ENCODE measurements at places on chromosomes 6 and 20.

- DNase-seq = peak; percentile 63
Measured at GRCh38 chr6:160088069-160088783, 33.4 kb upstream of the SLC22A1 start.

- peak; percentile 67 for DNase-seq
Measured at GRCh38 chr6:34284563-34285447, 36.0 kb upstream of the SMIM29 start.

DNA sequence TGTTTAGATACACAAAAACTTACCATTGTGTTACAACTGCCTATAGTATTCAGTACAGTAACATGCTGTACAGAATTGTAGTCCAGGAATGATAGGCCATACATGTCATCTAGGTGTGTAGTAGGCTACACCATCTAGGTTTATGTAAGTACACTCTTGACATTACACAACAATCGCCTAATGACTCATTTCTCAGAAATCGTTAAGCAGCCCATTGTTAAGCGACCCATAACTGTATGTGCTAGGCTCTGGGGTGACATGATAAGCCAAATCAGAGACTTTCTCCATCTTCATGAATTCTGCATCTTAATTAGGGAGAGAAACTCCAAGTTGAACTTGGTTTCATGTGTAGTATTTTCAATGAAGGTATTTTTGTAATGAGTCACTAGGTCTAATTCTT is 17.2 kb downstream of the STK35 start:
- DNase-seq = no peak

DNA sequence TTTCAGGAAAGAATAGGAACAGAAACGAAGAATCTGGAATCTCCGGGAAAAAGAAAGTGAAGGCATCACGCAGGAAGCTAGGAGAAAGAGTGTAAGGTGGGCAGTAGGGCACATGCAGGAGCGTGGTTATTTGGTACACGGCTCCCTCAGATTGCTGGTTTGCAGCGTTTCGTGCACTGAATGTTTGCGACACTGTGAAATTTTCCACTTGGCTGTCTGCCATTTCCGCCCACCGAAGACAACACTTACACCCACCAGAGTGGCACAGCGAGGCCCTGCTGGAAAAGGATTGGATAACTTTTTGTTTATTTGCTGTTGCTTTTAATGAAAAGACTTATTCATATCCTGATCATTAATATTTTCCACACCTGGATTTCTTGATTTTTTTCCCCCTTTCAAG is 248.3 kb downstream of the GMPR start:
- DNase-seq = no peak

GRCh38 chr6:51459958-51460357 is 627.5 kb downstream of the PKHD1 start:
- DNase-seq = no peak

- DNase-seq = no peak
Measured at GRCh38 chr6:164845773-164846172, 463.6 kb downstream of the C6orf118 start.

GRCh38 chr6:25623879-25624278 is 28.1 kb upstream of the SCGN start:
- DNase-seq = no peak

GRCh38 chr6:169913096-169913638 is 161.7 kb downstream of the ERMARD start:
- no peak for DNase-seq

DNA sequence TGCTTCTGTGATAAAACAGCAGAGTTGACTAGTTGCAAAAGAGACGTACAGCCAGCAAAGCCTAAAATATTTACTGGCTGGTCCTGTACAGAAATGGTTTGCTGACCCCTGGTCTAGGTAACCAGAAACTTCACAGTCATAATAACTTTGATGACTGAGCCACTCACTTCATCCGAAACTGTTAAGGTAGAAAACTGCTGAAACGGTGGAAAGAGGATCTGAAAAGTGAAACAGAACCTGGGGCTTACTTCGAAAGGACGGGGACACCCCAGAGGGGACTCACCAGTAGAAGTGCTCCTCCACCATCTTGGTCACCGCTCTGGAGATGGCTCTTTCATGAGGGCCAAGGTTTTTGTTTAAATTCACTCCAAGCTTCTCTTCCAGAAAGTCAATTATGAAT is 16.4 kb downstream of the FAXC start:
- DNase-seq = no peak

DNA sequence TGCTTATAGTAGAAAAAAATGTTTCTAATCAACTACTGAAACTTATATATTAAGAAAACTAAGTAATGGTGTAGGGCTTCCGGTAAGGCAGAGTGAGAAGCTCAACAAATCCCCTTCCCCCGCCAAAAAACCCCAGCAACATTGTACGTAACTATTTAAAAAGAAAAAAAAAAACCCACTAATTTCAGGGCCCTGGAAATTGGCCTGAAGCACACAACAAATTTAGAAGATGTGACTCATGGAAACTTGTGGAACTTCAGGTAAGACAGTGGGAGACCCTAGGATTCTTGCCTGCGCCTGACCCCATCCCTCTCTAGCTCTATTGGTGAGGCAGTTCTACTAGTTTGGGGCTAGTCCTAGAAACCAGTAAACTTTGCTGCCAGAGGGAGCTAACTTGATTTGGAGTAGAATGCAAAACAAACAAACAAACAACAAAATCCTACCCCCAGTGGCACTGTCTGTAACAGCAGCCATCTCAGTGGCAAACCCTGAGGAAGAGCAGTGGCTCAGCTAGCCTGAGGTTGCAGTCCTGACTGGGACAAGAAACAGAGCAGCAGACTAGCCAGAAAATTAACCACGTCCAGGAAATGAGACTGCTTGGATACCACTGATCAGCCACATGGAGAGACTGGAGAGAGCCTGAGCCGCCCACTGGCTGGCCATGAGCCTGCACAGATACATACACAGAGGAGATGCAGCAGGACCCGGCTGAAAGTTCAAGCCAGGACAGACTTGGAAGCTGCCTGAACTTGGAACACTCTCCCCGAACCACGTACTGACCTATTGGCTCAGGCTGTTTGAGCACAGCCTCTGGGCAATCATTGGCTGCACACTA is 135.1 kb downstream of the TBXT start:
- no peak for DNase-seq

- no peak for DNase-seq
Measured at GRCh38 chr6:163712566-163712961, 298.0 kb downstream of the QKI start.

- no peak for DNase-seq
Measured at GRCh38 chr6:34473967-34474366, 8.1 kb downstream of the PACSIN1 start.

DNA sequence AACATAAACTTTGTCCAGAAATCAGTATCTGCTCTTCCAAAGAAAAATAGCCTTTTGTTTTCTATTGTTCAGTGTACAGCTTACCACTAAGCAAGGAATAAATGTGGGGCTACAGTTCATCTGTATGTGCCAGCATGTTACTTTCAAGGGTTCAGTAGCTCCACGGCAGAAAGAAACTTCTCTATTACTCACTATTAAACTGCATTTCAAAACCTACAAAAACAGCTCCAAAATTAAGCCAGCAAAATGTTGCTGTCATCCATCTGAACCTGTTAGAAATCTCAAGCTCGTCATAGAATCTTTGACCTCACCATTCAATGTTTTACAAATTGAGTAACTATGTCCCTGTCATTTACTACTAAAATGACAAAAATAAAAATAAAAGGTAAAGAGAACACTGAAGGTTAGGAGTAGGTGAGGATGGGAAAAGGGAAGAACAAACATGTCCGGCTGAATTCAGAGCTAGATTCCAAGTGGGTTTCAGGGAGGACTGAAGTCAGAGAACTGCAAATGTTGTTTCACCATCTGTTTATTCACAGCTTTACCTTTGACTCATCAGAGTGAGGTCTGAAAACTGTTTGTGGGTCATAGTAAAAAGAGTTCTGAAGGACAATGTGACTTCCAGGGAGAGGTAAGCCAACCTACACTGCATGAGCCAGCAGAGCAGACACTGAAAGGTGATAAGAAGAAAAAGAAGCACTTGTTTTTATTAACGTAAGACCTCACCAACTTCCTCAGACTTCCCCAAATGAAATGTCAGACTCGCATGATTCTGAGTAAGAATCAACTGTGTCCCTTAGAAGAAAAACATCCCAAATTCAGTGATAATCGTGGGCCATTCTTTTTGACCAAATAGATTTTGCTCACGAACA is 62.0 kb downstream of the ATXN1 start:
- DNase-seq = no peak

DNA sequence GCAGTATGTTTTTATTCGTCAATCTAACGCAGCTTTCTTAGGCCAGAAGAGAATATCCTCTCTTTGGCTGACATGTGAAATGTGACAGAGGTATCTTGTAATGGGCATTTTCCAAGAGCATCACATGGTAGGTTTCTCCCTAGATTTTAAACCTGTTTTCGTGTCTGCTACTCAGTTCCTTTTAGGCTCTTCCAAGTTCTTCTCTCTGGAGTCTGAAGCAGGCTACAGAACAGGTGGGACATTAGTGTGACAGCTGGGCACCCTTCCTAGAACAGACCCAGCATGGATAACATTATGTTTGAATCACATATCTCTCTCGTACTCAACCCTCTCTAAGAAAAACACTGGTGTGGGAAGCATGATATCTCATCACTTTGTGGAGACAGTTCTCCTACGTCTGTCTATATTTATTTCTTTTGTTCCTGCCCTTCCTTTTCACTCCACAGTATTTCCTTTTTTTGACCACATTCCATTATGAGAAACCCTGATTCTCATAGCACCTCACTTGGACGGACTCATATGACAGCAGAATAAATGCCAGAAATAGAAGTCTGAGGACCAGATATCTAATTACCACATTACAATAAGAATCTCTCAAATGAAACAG is 263.4 kb downstream of the NKAIN2 start:
- DNase-seq = no peak

DNA sequence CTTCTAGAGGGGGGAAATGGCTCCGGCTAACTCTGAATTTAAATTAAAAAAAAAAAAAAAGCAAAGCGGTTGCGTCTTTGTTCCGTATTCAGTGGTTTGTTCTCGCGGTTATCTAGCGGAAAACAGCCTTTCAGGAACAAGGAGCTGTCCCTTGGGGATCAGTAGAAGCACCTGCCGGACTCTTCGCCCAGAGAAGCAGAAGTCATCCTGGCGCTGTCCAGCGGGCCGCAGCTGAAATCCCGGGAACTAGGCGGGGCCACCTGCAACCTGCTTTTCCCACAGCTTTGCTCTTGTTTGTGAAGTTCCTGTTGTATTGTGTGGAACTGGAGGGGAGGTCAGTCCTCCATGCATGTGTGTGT is 43.9 kb upstream of the GJE1 start:
- DNase-seq = no peak

GRCh38 chr6:71457929-71458328 is 169.3 kb downstream of the OGFRL1 start:
- no peak for DNase-seq

DNA sequence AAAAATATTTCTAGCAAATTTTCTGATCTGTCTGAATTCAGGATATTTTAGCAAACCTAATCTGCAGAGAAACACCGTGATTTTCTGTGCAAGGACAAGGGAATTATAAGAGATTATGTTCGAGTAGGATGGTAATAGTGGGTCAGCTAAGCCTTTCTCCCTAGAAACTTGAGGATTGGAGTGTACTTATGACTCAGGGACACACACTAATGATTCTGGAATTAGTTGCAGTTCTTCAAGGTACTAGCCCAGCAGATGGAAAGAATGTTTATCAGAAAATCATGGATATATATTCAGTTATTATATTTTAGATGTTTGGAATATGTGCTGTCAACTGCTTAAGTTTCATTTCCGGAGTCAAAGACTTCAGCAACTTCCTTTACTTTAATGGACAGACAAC is 177.1 kb upstream of the MAP3K7 start:
- no peak for DNase-seq

- no peak for DNase-seq
Measured at GRCh38 chr6:124285146-124285545, 481.5 kb downstream of the NKAIN2 start.

DNA sequence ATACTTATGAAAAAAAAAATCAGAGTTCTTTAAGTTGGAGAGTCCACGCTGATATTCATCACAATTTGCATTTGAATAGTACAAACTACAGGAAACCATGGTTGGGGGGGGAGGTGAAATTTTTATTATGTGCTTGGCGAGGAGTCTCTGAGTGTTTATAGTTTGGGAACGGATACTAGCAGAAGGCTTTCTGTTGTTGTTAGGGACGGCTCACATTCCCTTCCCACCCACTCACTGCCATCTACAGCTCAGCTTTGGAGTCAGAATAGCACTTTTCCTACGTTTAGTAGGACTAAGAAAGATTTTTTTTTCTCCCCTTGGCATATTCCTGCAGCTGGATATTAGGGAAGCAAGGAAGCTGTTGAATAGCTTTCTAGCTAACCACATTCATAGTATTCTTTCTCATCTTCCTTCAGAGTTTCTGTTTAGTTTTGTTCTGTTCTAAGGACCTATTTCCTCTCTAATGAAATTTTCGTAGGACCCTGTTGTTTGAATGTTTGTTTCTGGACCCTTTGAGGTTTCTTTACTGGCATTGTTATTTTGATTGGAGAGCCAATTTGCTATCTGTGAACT is 235.1 kb upstream of the ZNF217 start:
- DNase-seq = no peak

DNA sequence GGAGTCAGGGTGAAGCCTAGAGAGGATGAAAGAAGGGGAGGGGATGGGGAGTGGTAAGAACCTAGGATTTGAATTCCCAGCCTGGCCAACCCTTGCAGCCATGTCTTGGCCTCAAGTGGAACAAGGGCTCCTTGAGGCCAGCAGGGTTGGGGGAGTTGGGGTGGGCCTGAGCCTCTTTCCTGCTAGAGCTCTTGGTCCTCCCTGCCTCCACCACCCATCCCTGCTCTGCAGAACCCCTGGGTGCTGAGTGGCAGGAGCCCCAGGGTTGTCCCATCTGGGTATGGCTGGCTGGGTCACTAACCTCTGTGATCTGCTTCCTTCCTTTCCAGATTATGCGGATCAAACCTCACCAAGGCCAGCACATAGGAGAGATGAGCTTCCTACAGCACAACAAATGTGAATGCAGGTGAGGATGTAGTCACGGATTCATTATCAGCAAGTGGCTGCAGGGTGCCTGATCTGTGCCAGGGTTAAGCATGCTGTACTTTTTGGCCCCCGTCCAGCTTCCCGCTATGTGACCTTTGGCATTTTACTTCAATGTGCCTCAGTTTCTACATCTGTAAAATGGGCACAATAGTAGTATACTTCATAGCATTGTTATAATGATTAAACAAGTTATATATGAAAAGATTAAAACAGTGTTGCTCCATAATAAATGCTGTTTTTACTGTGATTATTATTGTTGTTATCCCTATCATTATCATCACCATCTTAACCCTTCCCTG is 8.3 kb downstream of the VEGFA start:
- DNase-seq = no peak
